ENCODE measurements at places on chromosomes 7 and 10.
A peak's percentile ranks its signal among the peaks of the same experiment; 100 is the strongest.

DNA sequence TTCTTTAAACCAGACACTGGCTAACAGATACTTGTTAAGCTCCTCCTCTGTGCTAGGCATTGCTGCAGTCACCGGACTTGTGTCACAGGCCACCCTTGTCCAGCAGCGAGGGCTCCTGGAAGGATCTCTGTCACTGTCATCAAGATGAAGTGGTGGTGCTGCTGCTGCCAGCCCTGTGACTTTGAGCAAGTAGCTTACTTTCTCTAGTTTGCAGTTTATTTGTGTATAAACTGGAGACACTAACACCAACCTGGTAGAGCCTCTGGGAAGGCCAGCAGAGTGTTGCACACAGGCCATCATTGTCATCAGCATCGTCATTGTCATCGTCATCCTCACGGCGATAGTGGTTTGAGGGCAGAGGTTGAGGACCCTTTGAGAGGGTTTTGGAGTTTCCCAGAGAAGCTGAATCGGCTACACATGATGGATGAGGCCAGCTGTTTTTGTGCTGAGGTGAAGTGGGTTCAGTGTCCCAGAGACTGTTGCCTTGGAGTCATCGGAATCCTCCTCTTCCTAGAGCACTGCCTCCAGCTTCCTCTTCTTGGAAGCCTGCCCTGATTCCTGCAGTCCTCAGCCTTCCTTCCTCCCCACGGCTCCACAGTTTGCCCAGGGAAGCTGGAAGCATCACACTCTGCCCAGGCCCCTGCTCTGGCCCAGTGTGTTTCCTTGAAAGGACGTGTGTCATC, 128.4 kb downstream of the GRK5 start:
- DNase-seq: no peak

- DNase-seq: no peak
Measured at GRCh38 chr7:40463446-40463845, 328.6 kb downstream of the SUGCT start.

GRCh38 chr7:82397879-82398524, 45.6 kb downstream of the CACNA2D1 start:
- DNase-seq: no peak

- DNase-seq: no peak
Measured at GRCh38 chr10:71462062-71462935, 65.6 kb downstream of the CDH23 start.

DNA sequence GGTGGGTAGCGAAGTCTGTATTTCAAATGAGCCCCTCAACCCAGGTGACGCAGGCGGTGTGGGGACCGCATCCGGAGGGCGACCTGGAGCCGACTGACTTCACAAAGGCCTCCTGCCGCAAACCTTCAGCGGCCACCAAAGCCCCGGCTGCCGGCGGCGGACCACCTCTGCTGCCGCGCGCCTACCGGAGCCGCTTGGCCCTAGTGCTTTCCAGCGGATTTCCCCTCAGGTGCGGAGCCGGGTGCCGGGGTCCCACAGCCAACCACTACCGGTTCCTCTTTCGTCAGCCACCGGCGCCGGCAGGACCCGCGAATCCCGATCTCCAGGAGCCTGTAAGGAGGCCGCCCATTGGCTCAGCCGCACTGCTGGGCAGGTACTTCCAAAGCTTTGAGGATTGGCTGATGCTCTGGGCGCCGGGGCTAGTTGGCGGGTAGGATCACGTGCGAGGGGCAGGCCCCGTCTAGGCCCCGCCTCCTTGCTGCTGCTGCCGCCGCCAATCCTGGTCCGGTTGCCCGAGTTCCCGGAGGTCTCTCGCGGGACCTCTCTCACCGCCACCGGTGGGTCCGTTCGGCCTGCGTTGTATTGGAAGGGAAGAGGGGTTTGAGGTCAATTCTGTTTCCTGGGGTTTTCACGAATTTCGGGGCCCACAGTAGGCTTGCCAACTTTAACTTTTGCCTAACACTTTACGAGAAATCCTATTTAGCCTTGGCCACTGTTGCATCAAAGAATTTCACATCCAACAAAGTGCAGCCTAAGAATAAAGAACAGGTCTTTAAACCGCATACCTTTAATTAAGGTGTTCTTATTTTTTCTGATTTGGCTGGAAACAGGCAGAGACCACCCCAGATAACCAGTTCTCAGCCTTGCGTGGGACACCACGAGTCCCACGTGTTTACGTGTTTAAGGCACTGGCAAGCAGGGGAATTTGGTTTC, at the start of gene GSTO2:
GSTO2 (plus strand) TSS at position 472 of the 933 bp plus-strand sequence. CDS start 5,732 bp downstream, outside the sequence.
- DNase-seq: peak; percentile 99

DNA sequence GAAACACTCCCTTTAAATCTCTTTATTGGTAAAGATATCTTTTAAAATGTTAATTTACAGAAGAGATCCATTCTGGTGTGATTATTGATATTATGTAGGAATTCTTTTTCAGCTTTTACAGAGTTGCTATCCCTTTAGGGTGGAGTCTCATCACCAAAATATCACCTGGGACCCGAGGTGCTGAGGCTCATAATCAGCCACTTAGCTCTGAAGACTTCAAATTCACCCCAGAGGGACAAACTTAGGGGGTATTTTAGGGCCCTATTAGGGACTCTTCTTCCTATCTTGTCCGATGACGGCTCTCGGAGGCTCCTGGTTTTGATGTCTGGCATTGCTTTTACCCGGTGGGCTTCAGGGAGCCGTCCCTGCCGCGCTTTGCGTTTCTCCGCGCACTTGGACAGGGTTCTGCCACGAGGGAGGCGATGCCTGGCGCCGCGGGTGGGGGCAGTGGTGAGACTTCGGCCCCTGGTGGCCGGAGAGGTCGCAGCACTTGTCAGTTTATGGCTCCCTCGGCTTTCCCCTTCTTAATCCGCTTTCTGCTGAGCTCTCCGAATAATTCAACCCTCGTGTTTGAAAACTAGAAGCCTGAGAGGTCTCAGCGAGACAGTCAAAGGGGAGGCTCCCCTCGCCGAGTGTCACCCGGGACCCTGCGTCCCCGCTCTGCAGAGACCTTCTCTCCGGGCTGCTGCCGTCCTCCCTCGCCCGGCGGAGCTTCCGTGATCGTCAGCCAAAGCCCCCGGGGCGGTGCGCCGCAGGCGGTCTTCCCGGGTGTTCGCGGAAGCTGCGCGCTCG, 27.8 kb downstream of the RBM20 start:
- DNase-seq: peak; percentile 68

GRCh38 chr7:585873-586272, 66.2 kb upstream of the PDGFA start:
- no peak for DNase-seq

DNA sequence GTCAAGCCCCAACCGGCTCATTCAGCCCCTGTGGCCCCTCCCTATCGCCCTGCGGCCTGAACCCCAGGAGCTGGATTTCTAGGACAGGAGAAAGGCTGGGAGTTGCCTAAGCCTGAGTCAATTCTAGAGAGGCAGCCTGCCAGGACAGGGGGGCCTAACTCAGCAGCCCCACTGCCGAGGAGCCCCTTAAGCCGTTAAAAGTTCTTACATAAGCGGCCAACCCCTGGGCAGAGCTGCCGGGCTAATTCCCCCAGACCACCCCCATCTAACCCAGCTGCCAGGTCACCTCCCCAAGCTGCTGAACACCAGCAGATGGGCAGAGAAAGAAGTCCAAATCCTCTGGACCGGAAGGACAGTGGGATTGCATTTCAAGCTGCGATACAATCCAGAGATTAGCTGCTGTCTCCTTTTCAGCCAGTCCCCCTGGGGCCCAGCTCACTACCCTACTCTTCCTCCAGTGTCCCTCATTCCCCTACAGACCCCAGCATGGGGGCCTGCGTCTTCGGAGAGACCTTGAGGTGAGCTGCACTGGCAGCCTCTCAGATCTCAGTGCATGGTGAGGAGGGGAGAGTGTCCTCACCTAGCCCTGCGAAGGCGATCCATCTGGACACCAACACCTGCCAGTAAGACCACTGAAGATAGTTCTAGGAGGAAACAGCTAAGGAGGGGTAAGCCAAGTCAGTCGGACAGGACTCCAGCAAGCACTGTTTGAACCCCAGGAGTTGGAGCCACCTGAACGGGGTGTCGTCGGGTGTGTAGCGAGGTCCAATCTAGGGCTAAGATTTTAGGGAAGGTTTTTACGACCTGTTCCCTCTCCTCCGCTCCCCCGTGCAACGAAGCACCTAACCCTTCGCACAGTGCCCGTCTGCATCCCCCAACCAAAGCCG, 830 bp downstream of the IMPDH1 start:
- DNase-seq: no peak

DNA sequence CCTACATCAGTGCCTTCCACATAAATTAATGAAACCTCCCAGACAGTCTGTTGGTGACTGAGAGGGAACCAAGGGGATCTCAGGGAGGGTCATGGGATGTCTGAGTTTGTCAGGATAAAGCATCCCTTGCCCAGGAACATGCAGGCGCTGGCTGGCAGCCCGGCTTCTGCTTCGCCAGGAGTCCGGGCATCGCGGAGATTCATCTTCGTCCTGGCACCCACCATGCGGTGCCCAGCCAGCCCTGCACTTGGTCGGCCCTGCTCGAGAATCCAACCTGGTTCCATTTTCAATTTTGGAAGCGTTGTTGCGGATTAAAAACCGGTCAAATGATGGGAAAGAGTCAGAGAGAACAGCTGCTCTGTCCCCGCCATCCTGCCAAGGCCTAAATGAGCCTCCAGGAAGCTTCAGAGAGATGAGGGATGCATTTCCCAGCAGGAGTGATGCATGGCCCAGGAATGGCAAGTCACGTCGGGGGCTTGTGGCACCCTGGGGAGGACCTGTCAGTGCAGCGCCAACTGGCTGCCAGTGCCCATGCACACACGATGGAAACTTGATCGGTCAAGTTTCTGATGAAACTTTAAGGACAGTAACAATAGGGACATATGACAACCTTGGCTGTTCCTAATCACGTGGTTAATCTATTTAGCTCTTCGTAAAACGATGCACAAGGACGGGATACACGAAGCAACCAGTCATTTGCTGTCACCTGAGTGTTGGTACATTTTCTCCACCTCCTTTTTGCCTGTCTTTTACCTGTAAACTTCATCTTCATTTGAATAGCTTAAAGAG, 260.8 kb upstream of the MKI67 start:
- no peak for DNase-seq

GRCh38 chr7:2008101-2008935, 224.4 kb downstream of the MAD1L1 start:
- no peak for DNase-seq

DNA sequence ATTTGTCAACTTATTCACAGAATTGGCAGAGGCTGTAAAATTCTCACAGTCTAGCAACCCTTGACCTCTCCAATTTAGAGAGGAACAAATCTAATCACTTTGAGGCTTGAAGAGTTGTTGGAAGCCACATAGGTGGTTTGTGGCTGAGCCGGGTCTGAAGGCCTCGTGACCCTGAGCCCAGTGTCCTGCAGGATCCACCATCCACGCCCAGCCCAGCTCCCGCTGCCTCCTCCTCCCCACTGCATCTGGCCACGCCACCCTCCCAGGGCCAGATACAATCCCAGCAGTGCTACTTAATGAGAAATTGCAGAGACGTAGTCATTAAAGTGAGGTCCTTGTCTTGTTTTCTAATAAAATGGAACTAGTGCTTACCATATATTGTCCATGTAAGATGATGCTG, 81.4 kb upstream of the SHH start:
- no peak for DNase-seq

DNA sequence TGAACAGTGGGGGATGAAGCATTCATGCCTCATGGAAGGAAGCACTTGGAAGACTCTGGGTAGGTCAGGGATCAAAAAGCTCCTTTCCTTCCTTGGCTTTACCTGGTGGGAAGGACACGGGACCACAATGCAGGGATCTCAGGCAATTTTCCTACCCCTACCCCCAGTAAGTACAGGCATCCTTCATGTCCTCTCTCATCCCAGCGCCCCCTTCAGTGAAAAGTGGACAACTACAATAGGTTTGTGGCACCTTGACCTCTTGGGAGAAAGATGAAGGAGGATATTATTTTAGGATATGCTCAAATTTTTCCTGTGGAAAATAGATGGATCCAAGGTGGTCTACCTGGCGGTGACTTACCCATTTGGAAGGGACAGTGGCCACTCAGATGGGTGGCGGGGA, 16.5 kb downstream of the AFAP1L2 start:
- DNase-seq: no peak

DNA sequence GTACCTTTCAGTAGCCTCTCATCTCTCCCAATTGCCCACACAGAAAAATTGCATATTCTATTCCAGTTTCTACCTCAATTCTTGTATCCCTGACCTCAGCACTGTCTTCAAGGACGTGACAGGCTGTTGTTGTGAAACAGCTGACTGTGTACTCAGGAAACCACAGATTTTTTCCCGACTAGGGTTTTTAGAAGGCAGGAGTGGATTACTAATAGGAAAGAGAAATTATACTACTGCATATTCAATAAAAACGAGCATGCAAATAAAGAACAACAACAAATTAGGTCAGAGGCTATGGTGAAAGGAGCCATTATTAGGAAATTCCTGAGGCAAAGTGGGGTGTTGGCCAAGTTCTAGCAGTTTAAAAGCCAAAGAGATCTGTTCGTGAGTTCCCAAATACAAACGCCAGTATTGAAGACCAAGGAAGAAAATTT, 93.4 kb downstream of the DOCK4 start:
- DNase-seq: no peak

GRCh38 chr10:58784361-58784760, 271.7 kb downstream of the BICC1 start:
- no peak for DNase-seq

DNA sequence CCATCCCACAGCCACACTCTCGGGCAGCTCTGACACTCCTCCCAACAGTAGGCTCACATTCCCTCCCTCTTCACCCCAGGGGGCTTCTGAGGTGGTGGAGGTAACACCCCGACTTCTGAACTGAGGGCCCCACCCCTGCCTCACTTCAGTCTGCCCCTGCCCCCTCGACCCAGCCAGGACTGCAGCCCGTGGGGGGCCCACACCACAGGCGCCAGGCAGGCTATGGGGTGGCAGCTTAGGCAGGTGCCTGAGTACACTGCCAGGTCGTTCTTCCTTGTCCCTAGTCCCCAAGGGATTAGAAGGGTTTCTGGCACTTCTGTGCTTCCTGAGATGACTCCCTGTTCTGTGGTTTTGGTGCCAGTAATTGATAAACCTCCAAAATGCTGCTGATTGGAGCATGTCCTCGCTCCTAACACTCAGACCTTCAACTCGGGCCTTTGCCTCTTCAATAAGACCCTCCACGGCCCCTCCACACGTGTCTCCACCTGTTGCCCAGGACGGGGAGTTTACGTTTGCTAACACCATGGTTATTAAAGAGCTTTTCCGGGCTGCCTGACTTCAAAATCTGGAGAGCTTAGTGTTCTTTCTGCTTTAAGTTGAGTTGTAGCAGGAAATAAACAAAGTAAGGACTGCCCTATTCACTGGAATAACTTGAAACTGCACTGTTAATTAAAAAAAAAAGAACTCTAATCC, 23.8 kb upstream of the LARP4B start:
- no peak for DNase-seq

DNA sequence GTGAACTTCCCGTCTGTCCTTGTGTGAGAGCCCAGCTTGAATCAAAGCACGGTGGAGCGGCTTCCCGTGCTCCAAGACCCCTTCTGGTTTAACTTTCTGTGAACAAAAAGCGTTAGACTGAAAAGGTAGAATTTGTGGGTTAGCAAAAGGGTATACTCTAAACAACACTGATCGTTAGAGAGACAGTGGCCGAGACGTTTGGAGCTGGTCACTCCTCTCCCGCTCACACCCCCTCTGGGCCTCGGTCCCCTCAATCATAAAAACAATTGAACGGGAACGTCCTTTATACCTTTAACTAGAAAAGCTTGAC, 502 bp downstream of the PRKRIP1 start:
- no peak for DNase-seq

All from CD4-positive, alpha-beta memory T cell (primary cell).